Activated T-cell treated with anti-CD3 and anti-CD28 coated beads, Interleukin-2, amount 50 U/mL, for 72 hours (primary cell): ENCODE measurements at places on chromosomes 11 and 22. TPM values are rescaled to one million over a fixed set of nuclear protein-coding genes. Genes with fewer than 3 reads are reported as not detected.

Gene TESMIN
- 8.0 TPM for total RNA-seq

DNA sequence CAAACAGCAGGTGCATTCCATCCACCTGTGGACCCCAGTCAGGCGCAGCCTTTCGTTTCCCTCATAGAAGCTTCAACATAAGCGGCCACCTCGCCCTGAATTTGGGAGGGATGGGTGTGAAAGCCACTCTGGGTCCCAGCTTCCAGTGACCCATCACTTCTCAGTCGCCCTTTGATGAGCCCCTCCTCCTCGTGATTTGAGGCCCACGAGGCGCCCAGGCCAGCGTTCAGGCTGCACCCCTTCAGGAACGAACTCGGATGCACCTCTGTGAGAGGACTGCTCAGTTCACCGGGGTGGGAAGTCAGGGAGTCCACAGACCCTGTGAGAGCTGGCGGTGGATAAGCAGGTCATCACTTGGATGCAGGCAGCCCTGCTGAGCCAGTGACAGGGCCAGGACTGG, 1118.2 kb downstream of the BRD1 start:
- no peak overlapping the region for H3K27ac ChIP-seq
- H3K36me3 ChIP-seq: no peaks in the 10 kb centered on the region
- H3K4me3 ChIP-seq: no peak overlapping the region
- H3K27me3 ChIP-seq: no peaks in the 10 kb centered on the region
- no peaks in the 10 kb centered on the region for H3K4me1 ChIP-seq

GRCh38 chr22:30780026-30780425, 85.4 kb downstream of the OSBP2 start:
- H3K4me3 ChIP-seq: no peak overlapping the region
- H3K27me3 ChIP-seq: no peaks in the 10 kb centered on the region
- peaks cover 8% of the 10 kb centered on the region for H3K4me1 ChIP-seq
- no peak overlapping the region for H3K27ac ChIP-seq
- H3K36me3 ChIP-seq: no peaks in the 10 kb centered on the region
- no peak for DNase-seq

GRCh38 chr22:47168900-47169800, 406.7 kb downstream of the TBC1D22A start:
- no peak for DNase-seq
- peaks cover 4% of the 10 kb centered on the region for H3K36me3 ChIP-seq
- H3K27ac ChIP-seq: no peak overlapping the region
- H3K4me1 ChIP-seq: no peaks in the 10 kb centered on the region
- no peak overlapping the region for H3K4me3 ChIP-seq
- H3K27me3 ChIP-seq: no peaks in the 10 kb centered on the region

DNA sequence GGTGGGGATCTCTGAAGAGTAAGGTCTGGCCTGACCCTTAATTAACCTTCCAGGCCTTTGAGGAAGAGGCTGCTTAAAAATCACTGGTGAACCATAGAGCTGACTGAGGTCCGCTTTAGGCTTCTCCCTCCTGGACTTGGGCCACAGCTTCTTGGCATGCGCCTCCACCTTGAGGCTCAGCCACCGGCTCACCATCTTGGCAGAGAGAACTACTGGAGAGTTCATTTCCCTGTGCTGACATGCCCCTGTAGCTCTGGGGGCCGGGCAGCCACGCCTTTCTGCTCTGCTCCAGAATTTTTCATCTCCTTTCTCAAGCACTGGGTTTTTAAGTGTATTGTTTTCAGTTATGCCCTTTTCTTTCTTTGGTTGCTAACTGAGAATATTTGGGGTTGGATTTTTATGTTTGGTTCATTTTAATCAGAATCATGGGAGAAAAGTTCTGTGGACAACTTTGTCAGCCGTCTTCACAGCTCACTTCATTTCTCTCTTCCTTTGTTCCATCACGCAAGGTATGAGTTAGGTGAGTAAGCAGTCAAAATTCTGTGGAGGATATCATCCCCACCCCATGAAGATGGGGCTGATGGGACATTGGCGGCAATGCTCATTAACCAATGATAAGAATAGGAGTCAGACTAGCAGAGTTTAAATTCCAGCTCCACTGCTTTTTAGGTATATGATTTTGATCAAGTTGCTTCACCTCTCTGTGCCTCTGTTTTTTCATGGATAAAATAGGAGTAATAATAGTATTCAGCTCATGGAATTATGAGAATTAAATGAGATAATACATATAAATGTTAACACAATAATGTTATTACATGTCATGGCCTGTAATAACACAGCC, 103.9 kb downstream of the DBX1 start:
- peaks cover 22% of the 10 kb centered on the region for H3K27me3 ChIP-seq
- H3K4me1 ChIP-seq: no peaks in the 10 kb centered on the region
- H3K27ac ChIP-seq: no peak overlapping the region
- no peak overlapping the region for H3K4me3 ChIP-seq
- DNase-seq: no peak
- no peaks in the 10 kb centered on the region for H3K36me3 ChIP-seq

DNA sequence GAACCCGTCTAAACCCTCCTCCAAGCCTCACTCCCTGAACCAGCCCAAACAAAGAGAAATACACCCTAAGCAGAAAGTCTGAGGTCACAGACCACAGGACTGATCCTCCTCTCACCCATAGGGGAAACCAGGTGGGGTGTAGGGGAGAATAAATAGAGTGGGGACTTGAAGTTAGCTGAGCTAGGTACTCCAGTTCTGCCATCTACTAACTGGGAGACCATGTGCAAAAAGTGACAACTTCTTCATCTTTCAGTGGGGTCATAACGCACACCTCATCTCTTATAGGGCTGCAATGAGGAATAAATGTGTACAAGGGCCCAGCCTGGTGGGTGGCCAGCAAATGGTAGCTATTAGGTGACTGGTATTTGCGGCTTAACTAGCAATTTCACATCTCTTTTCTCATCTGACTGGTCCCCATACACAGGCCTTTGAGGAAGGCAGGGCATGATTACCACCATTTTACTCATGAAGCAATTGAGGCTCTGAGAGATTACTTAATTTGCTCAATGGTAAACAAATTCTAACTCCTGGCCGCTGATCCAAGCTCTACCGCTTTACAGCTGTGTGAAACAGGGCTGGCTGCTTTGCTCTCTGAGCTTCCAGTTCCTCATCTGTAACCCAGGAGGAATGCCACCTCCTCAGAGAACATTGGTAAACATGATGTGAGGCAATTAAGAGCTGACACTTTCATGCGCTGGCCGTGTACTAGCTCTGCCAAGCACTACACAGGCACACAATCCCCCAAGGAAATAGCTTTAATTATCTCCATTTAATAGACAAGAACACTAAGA, 16.6 kb downstream of the TBC1D10A start:
- H3K36me3 ChIP-seq: peaks cover 10% of the 10 kb centered on the region
- DNase-seq: no peak
- peak overlapping the region; percentile 68 for H3K4me3 ChIP-seq
- peaks cover 97% of the 10 kb centered on the region for H3K4me1 ChIP-seq

GRCh38 chr22:41739576-41739975, 40.3 kb downstream of the MEI1 start:
- peaks cover 4% of the 10 kb centered on the region for H3K27me3 ChIP-seq
- H3K36me3 ChIP-seq: no peaks in the 10 kb centered on the region
- no peak overlapping the region for H3K4me3 ChIP-seq
- H3K27ac ChIP-seq: no peak overlapping the region
- no peak for DNase-seq

GRCh38 chr22:45308957-45309421, 745 bp upstream of the FAM118A start:
- H3K27me3 ChIP-seq: no peaks in the 10 kb centered on the region
- H3K4me3 ChIP-seq: peak overlapping the region; percentile 93
- peaks cover 5% of the 10 kb centered on the region for H3K36me3 ChIP-seq
- peaks cover 46% of the 10 kb centered on the region for H3K4me1 ChIP-seq
- peak overlapping the region; percentile 93 for H3K27ac ChIP-seq

DNA sequence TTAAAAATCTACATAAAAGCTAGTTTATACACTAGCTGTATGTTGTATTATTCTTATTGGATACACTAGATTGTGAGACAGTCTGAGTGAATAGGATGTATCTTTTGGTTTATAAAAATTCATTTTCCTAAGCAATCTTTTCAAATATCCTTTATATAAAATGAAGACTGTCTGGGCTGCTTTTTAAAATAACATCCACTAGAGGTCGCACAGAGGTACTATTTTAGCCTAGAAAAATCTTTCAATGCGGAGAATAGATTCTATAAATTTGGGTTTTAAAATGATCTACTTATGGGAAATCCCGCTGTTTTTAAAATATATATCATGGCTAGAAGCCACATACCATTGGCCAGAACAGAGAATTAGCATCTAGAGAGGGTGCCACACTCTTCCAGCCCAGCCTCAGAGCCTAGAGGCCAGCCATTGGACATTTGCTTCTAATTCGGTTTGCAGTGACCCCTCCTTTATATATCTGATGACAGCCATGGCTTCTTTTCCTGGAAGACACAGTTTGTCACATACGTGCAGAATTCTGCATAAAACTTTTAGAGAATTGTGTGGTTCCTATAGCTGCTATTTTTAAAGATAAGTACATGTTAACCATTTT, 7.3 kb downstream of the C11orf97 start:
- H3K4me3 ChIP-seq: no peak overlapping the region
- H3K36me3 ChIP-seq: no peaks in the 10 kb centered on the region
- H3K27ac ChIP-seq: no peak overlapping the region
- no peak for DNase-seq
- H3K27me3 ChIP-seq: peaks cover 11% of the 10 kb centered on the region

GRCh38 chr11:10657308-10658271, 36.0 kb downstream of the IRAG1 start:
- H3K36me3 ChIP-seq: no peaks in the 10 kb centered on the region
- DNase-seq: peak; percentile 23
- H3K4me3 ChIP-seq: peak overlapping the region; percentile 81

DNA sequence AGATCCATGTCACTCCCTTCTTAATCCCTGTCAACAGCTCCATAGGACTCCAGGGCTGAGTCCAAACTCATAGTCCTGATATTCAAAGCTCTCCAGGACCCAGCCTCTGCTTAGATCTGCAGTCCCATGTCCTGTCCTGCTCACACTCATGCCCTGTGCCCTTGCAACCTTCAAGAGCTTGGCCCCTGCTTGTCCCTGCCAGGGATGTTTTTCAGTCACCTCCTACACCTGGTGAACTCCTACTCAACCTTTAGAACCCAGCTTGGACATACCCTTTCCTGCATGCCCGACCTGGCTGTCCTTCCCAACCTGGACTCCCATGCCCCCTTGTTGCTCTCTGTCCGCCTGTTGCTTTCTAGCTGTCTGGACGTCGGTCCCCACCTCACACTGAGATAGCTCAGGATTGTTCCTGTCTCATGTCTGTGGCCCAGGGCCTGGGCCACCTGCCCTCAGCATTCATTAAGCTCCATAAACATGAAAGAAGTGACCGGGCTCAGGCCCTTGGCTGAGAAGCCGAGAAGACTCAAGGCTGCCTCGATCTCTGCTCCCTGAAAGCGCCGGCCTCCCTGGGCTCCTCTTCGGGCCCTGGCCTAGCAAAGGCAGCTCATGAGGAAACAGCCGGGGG, 48.8 kb upstream of the RTL6 start:
- no peaks in the 10 kb centered on the region for H3K36me3 ChIP-seq
- no peak for DNase-seq
- H3K4me3 ChIP-seq: no peak overlapping the region
- peaks cover 14% of the 10 kb centered on the region for H3K27me3 ChIP-seq
- H3K4me1 ChIP-seq: peaks cover 21% of the 10 kb centered on the region

Gene CD3D
- 245 TPM for total RNA-seq

- H3K4me1 ChIP-seq: no peaks in the 10 kb centered on the region
- DNase-seq: no peak
- no peaks in the 10 kb centered on the region for H3K36me3 ChIP-seq
- H3K27me3 ChIP-seq: peaks cover 6% of the 10 kb centered on the region
Measured at GRCh38 chr22:44363013-44363979, 50.5 kb upstream of the SHISAL1 start.

Gene ZNRF3
- 0.94 TPM for total RNA-seq

- H3K36me3 ChIP-seq: no peaks in the 10 kb centered on the region
- H3K4me1 ChIP-seq: peaks cover 10% of the 10 kb centered on the region
- DNase-seq: no peak
- no peak overlapping the region for H3K27ac ChIP-seq
- H3K27me3 ChIP-seq: no peaks in the 10 kb centered on the region
Measured at GRCh38 chr11:408154-409007, 6.4 kb downstream of the SIGIRR start.

Gene IGSF22
- total RNA-seq: 0.39 TPM

DNA sequence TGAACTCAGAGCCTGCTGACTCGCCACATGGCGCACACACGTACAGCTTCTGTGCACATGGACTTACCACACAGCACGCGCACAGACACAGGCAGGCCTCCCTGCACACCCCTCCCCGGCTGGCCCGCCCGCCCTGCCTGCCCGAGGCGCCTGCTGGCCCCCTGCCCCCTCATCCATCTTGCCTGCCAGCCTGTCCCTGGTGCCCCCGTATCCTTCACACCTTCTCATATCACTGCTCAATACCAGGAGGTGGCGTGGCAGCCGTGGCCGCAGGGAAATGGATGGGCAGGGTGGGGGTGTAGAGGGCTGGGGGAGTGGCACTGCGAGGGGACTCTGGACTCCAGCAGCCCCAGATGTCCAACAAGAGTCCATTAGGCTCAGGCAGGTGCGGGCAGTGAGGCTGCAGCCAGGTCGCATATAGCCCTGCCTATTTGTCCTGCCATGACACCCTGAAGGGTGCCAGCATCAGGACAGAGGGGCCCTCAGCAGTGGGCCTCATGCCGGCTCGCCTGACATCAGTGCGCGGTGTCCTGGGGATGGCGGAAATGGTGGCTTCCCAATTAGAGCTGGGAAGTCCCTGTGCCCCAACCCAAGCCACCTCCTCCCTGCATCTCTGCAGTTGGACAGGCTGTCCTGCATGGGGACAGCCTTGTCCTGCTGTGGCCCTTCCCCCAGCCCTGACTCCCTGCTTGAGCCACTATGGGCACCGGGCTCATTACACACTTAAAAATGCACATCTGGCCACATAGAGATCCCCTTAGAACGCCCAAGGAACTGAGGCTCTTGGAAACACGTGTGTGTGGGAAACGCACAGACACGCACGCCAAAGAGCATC, 2.0 kb upstream of the TBX10 start:
- no peak overlapping the region for H3K27ac ChIP-seq
- no peak for DNase-seq
- H3K4me3 ChIP-seq: no peak overlapping the region
- H3K27me3 ChIP-seq: no peaks in the 10 kb centered on the region

GRCh38 chr11:96187822-96188221, 155.2 kb downstream of the MAML2 start:
- H3K4me3 ChIP-seq: peak overlapping the region; percentile 71
- DNase-seq: no peak

GRCh38 chr11:116843661-116844060, 6.2 kb upstream of the APOA1 start:
- DNase-seq: no peak
- H3K27ac ChIP-seq: no peak overlapping the region
- H3K4me3 ChIP-seq: no peak overlapping the region
- peaks cover 3% of the 10 kb centered on the region for H3K36me3 ChIP-seq
- no peaks in the 10 kb centered on the region for H3K27me3 ChIP-seq
- H3K4me1 ChIP-seq: peaks cover 5% of the 10 kb centered on the region
